Activated CD4-positive, alpha-beta T cell treated with anti-CD3 and anti-CD28 coated beads for 1 hour (primary cell): ENCODE measurements at places on chromosomes 2 and 18.

DNA sequence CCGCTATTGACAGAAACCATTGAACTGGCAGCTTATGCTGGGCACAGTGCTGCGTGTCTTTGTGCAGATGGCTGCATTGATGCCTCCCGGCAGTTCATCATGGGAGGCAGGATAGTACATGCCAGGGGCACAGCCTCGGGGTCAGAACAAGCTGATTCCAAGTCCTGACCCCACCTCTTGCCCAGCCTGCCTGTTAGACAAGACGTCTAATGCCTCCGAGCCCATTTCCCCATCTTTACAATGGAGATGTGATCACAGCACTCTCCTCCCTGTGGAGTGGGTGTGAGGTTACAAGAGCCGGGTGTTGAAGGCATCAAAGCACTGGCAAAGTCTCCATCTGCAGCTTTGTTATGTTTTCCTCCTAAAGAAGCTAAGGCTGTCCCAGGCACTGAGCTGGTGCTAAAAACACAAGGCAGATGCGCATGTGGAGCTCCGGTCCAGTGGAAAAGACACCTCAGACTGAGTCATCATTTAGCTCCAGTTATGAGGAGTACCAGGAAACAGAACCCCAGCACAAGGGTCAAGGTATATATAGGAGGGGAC is 125.7 kb upstream of the EPAS1 start:
- no peak for DNase-seq

DNA sequence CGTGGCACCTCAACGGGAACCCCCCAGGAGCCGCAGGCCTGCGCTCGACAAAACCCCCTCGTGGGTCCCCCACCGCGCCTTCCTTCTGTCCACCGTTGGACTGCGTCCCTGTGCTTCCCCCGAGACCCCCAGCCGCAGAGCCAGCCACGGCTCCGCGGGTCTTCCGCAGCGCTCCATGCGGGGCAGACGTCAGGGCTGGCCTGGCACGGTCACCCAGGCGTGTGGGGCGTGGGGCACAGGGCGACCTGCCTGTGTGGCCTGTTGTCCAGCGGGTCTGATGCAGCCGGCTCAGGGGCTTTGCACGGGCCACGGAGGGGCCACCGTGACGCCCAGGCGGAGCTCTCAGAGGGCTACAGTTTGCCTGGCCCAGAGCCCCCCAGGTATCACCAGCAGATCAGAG is 11.0 kb downstream of the NFATC1 start:
- no peak for DNase-seq

DNA sequence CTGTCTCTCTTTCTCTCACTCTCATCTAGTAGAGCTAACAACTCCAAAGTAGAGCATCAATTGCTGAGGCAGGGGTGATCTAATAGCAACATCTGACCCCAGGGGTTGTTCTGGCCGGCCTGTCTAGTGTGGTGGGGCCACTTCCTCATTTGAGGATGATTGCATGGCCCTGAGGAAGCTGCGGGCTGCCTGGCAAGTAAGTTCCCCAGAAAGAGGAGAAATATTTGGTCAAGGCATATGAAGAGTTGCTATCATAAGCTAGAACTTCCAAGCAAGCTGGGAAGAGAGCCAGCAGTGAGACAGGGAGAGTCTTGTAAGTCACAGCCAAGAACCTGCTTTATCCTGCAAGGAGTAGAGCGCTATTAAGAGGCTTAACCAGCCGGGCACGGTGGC is 50.8 kb upstream of the TMEM87B start:
- no peak for DNase-seq

DNA sequence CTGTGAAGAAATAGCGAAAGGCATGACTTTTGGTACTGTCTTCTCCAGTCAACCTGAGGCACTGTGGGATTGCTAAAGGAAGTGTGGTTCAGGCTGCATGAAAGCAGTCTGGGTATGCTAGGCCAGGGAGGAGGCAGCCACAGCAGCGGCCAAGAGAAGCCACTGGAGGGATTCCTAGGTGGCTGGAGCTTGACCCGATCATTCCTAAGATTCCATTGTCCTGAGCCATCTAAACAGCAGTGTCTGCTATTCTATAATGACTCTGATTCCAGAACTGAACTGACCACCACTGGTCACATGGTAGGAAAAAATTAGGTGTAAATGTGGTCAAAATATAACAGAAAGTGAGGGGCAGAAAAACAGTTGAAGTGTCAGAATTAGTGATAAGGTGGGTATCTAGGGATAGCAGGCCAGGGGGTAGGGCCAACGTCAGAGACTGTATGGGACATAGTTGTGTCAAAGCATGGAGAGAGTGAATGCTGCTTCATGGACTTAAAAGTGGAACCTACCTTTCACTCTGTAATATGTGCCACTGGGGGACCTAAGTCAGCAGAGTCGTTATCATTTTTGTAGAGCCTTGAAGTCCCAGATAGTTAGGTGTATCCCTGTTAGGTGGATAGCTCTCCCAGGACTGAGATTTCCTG is 204.6 kb downstream of the CTNNA2 start:
- DNase-seq: no peak

- DNase-seq: no peak
Observed at GRCh38 chr2:27133195-27133875, 1.1 kb downstream of the PREB start.

GRCh38 chr18:62999392-62999791 is 284.1 kb downstream of the PHLPP1 start:
- DNase-seq: no peak

GRCh38 chr2:179592167-179592936 is 269.1 kb downstream of the ZNF385B start:
- no peak for DNase-seq

DNA sequence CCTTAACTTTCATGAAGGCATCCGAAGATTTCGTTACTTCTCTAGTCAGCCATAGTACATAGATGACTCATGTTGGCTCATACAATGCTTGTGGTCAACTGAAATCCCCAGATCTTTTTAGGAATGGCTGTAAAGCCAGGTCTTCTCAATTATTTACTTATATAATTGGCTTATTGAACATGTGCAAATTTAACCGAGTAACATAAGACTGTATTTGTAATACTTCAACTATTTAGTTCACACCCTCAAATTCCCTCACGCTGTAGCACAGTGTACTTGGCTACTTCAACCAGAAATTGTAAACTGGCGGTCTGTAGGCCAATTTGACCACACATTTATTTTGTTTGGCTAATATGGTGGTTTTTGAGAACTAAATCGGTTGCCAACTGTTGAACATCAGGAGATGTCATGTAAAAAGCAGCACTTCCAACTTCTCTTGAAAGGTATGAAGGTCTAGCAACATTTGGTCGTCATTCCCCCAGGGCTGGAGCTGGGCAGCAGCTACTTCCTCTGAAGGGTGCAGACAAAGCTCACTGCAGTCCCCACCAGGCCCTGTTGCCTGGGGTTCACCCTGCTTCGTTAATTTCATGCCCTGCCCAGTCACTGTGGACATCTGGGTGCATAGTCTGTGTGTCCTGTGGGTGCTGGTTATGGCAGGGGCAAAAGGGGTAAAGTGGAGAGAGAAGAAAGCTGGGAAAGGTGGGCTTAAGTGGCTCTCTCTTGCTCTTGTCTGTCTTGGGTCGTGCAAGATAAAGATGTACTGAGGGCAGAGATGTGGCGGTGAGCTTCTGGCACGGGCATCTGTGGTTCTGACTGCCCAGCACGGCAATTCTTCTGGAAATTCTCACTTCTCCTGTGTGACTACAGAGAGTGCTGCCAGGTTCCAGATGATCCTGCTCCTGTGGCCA is 3.2 kb upstream of the SH3RF3 start:
- DNase-seq: no peak

GRCh38 chr18:22856870-22857269 is 76.3 kb upstream of the RBBP8 start:
- no peak for DNase-seq

GRCh38 chr18:7232218-7232617 is 1.3 kb downstream of the LRRC30 start:
- DNase-seq: no peak

DNA sequence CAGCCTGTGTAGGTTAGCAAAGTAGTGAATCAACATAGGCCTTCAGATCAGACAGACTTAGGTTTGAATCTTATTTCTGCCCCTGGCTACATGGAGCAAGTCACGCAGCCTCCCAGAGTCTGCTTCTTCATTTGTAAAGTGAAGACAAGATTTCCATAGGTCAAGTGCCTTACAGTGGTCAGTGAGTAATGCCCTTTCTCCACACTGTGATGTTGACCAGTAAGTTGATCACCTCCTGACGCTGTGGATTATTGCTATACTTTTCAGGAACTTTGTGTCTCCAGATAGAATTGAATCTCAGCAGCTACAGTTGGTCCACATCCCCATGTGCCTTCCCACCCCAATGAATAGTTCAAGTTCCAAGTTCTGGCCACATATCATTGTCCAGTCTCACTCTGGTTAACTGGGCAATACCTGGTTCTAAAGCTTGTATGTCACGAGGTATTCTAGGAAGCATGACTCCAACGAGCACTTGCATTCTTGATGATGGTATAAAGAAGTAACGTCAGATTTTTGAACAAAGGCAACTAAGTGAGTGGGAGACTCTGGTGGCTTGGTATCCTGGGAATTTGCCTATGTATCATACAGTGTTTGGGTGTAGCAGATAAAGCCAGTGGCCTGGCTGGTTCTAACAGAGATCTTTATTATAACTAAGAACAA is 2.1 kb upstream of the CLIP4 start:
- no peak for DNase-seq

GRCh38 chr2:179877601-179878364 is 16.4 kb upstream of the ZNF385B start:
- DNase-seq: no peak

- DNase-seq: no peak
Observed at GRCh38 chr18:9809697-9810096, 76.1 kb upstream of the TXNDC2 start.

GRCh38 chr2:84879584-84880394 is 1.1 kb downstream of the TRABD2A start:
- DNase-seq: no peak

DNA sequence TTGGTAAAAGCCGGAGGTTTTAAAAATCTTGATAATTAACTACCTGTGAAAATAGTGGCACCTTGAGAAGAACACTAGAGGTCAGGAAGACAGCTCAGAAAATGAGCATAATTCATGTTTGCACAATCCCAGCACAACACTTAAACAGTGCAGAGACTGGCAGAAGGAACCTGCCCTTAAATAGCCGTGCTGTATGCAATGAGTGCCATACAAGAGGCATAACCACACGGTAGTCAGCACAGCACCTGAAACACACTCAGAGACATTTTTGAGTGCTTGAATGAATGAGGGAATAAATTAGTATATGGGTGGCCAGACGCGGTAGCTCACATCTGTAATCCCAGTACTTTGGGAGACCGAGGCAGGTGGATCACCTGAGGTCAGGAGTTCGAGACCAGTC is 164.9 kb downstream of the PAX3 start:
- no peak for DNase-seq

GRCh38 chr2:101398116-101398821 is 11.0 kb upstream of the CREG2 start:
- DNase-seq: no peak

- DNase-seq: no peak
Observed at GRCh38 chr2:226983895-226984749, 148.3 kb downstream of the RHBDD1 start.

GRCh38 chr18:46414863-46415262 is 242.2 kb downstream of the LOXHD1 start:
- no peak for DNase-seq

GRCh38 chr2:145906354-145906753 is 1386.4 kb upstream of the ZEB2 start:
- no peak for DNase-seq
